ENCODE measurements at places on chromosomes 3 and 15.

DNA sequence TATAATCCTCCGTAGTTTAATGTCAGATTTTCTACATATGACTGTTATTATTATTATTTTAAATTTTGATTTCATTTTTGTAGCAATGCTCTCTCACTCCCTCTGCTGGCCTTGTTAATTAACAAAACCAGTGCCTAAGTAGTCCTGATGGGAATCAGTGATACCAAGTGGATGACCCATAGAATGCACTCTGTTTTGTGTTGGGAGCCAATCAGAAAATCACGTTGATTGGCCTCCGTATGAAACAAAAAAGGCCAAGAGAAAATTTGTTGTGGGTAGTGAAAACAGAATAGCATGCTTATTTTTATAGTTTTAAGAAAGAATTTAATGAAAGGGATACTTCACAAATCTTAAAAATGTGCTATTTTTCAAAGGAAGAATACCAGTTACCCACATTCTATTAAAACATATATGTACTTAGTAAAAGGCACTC lies 34.4 kb upstream of the MEIS2 start:
- DNase-seq, result peak; percentile 63

- no peak for DNase-seq
Observed at GRCh38 chr15:22988811-22989210, 8.6 kb upstream of the CYFIP1 start.

DNA sequence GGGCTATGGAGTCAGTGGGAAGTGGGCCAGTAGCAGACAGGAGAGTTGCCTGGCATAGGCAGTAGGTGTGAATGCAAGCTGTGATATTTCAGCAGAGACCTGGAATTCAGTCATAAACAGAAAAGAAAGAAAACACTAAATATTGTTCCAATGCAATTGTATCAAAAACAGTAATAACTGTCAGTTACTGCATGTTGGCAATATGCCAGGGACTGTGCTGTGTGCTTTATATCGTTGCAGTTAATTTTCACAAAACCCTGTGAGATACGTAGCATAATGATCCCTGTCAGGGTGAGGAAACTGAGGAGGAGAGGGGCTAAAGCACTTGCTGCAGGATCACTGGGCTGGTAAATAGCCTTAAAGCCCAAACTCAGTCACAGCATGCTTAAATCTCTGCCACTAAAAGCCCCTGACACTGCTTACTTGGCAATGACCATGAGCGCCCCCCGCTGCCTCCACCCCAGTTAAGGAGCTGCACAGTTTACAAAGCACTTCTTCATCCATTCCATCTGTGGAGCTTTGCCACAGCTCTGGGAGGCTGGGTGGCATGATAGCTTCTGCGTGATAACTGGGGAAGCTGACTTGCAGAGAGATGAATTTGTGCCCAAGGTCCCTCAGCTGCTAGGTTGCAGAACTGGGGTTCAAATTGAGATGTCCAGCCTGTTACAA lies 3.9 kb downstream of the SLC6A1 start:
- no peak for DNase-seq

DNA sequence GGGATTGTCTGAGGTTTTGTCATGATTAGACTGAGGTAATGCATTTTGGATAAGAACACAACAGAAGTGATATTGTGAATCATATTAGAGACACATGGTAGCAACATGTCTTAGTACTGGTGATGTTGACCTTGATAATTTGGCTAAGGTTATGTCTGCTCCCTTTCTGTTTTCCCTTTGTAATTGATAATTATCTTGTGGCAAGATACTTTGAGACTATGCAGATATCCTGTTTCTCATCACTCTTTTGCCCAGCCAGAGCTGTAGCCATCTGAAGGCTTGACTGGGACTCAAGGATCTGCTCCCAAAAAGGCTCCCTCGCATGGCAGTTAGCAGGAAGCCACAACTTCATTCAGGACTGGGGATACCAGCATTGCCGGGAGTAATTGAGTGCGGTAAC lies 35.3 kb upstream of the LARS2 start:
- DNase-seq, result no peak

Data from cardiac fibroblast (primary cell).